ENCODE measurements at places on chromosomes 6 and 20.

GRCh38 chr20:45410887-45411286, 2.8 kb downstream of the DBNDD2 start:
- DNase-seq: no peak

- no peak for DNase-seq
These were observed 2.3 kb downstream of the HLA-DMB start for GRCh38 chr6:32938494-32938893.

DNA sequence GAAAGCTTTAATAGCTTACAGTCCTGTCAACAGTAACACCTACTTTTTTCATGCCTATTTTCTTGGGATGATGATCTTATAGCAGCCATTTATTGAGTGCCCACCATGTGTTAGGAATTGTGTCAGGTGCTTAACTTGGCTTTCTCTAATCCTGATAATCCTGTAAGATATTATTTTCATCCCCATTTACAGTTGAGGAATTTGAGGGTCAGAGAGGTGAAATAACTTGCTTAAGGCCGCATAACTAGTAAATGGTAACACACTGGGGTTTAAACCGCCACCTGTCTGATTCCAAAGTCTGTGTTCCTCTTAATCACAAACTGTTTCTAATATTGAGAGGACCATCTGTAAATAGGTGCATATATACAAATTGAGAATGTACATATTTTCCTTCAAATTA, 55.5 kb downstream of the NCOA3 start:
- no peak for DNase-seq

- no peak for DNase-seq
These were observed 859 bp downstream of the PPP1R10 start for GRCh38 chr6:30615958-30616810.

GRCh38 chr6:129684323-129684884, 25.6 kb downstream of the ARHGAP18 start:
- no peak for DNase-seq

DNA sequence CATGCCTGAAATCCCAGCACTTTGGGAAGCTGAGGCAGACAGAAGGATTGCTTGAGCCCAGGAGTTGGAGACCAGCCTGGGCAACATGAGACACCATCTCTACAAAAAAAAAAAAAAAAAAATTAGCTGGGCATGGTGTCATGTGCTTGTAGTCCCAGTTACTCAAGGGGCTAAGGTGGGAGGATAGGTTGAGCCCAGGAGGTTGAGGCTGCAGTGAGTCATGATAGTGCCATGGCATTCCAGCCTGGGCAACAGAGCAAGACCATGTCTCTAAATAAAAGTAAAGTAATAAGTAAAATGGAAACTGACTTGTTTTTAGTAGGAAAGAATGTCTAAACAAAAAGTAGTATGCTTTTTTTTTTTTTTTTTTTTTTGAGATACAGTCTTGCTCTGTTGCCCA, 240.7 kb downstream of the ARID1B start:
- DNase-seq: no peak
